ENCODE measurements at places on chromosomes 4 and X. TPM values are rescaled to one million over a fixed set of nuclear protein-coding genes. Genes with fewer than 3 reads are reported as not detected.

Gene MUC7
- polyA plus RNA-seq, result not detected

Gene TXK
- 0.37 TPM for polyA plus RNA-seq

Gene DMRTC1
- not detected for polyA plus RNA-seq

Gene PNCK
- polyA plus RNA-seq, result 7.8 TPM

Gene ARHGEF6
- 39.2 TPM for polyA plus RNA-seq

Gene RAB40A
- polyA plus RNA-seq, result 0.78 TPM

Gene MAGEC1
- polyA plus RNA-seq, result not detected

Gene TMSB15A
- polyA plus RNA-seq, result 12.4 TPM
